Stimulated activated CD8-positive, alpha-beta memory T cell treated with anti-CD3 and anti-CD28 coated beads, Interleukin-7, amount 100 ng/mL, for 24 hours (primary cell): ENCODE measurements at places on chromosomes 3 and 15.

GRCh38 chr3:32224016-32224516 lies 14.4 kb upstream of the CMTM8 start:
- DNase-seq: no peak

GRCh38 chr3:187291512-187292132 lies at the start of gene MASP1:
TSS of gene MASP1 (minus strand) at chr3:187291737. CDS start at chr3:187291632, 105 bp downstream.
- DNase-seq: no peak

GRCh38 chr3:116920826-116921610 lies 211.4 kb downstream of the TUSC7 start:
- DNase-seq: no peak

DNA sequence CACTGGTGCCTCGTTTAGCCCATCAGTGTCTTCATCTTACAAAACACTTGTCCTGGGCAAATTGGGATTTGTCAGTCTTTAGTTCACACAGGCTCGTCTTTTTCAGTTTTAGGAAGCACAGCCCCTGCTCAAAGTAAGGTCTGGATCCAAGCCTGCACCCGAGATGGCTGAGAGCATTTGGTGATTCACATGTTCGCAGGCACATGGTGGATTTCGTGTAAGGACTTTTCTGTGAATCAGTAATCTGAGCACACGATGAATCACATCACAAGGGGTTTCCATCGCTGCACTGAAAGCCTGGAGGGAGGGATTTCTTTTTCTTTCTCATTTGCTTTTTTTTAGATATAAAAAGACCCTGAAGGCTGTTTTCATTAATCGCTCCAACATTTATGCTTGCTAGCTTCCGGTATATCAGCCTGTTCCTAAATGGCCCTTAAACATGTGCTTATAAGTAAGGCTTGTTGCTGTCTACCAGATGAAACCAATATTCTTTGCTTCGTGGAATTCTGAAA lies 435.6 kb upstream of the ATP10A start:
- DNase-seq: no peak

DNA sequence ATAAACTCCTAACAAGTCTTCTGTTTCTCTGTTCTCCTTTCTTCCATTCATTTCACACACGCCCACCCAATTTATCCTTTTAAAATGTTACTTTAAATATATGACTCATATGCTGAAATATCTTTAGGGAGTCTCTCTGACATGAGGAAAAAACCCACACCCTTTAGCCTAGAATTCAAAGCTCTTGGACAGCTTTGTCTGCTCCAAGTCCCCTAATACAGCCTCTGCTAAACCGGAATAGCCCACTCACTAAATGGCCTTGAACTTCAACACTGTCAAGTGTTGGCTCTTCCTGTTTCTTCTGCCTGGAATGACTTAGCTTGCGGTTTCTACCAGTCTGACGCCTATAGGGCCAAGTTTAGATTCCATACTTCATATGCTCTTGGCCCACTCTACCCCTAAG lies 3.3 kb upstream of the CD96 start:
- DNase-seq: no peak

DNA sequence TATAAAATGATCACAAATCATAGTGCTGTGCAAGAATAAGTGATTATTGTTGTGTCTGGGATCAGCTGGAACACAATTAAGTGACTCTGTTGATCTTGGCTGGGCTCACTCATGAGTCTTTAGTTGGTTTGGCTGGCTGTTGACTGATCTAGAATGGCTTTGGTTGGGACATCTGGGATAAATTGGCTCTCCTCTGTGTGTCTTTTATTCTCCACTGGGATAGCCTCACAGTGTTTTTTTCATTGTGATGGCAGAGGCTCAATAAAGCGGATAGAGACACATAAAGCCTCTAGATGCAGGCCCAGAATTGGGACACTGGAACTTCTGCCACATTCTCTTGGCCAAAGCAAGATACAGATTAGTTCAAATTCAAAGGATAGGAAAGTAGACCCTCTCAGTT lies 735.6 kb downstream of the PDCD6IP start:
- DNase-seq: no peak

DNA sequence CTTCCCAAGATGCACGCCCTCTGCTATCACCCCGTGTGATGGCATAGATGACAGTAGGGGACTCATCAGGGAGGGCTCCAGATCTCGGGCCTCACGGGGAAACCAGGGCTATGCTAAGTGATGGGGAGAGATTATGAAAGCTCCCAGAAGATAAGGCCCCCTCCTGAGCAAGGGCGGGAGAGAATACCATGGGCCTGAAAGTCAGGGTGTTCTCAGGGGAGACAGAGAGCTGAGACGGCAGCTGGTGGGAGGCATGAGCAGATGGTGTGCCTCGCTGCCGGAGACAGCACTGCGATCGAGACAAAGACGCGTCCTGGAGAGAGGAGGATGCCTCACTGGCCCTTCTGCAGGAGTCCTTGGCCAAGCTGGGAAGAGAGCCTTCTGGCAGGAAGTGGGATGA lies 106.5 kb upstream of the ADPGK start:
- no peak for DNase-seq

DNA sequence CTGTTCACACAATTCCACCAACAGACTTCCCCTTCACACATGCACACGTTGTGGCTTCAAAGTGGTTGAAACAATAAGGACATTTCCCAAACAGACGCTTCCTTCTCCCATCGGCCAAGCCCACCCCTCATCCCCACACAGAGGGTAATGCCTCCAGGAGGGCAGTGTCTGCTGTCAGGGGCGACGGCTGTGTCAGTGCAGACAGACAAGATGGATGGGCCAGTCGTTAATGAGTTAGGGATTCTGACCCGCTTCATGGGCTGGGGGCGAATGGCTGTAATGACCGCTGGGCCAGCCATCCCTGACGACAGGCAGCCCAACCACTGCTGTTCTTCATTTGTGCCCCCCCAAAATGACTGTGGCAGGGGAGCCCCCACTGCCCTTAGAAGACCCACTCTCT lies 20.2 kb upstream of the SKIC8 start:
- DNase-seq: no peak

- DNase-seq: no peak
Measured at GRCh38 chr3:185402561-185402960, 39.6 kb downstream of the MAP3K13 start.

- no peak for DNase-seq
Measured at GRCh38 chr3:138066972-138067371, 48.4 kb downstream of the DZIP1L start.

DNA sequence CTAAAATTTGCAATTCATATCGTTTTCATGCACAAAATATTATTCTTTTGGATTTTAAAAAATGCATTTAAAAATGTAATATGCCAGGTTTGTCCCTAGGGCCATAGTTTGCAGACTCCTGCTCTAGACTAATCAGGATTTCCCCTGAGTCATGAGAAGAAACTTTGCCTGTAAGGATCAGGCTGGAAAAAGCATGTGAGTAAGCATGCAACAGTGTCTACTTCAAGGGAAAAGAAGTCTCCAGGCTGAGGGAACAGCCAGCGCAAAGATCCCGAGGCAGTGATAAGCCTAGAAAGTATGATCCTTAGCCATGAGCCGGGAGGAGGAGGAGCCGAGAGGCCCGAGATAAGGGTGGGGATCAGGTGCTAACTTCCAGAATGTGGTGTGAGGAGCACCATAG lies 382.8 kb upstream of the CFAP20DC start:
- DNase-seq: no peak

DNA sequence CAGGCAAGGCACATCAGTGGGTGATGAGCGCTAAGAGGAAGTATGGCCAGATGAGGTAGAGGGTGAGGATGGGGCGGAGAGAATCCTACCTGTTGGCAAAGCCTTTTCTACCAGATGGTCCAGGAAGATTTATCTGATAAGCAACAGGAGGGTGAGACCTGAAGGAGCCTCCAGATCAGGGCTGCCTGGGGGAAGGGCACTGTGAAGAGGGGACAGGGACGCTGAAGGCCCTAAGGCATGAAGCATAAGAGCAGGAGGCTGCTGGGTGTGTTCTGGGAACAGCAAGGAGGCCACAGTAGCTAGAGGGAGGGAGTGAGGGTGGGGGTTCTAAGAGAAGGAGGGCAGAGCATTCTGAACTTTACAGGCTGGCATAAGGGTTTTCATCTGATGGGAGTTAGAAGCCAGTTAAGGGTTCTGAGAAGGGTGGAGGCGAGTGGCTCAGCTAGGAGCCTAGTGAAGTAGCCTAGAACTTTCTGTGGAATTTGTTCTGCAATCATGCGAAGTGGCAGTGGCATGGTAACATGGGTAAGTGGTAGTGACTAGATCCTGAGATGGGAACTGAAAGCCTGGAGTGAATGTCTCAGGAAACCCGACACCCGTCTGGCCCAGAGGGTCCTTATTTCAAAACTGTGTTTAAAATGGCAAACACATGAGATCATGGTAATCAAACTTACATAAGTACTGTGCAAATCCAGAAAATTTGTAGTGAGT lies 29.9 kb downstream of the CGNL1 start:
- DNase-seq: no peak

- no peak for DNase-seq
Measured at GRCh38 chr3:176950743-176951142, 246.5 kb downstream of the TBL1XR1 start.

DNA sequence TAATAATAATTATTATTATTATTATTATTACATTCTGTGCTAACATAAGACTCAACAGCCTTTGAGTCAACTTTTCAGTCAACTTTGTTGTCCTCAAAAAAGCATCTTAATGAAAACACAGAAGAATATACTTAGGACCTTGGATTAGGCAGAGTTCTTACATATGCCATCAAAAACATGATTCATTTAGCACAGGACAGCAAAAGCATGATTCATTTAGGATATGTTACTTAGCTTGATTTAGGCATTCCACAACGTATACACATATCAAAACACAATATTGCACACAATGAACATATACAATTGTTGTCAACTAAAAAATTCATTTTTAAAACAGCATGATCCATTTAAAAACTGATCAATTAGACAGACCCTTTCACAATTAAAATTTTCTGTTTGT lies 213.0 kb downstream of the FMN1 start:
- DNase-seq: no peak

DNA sequence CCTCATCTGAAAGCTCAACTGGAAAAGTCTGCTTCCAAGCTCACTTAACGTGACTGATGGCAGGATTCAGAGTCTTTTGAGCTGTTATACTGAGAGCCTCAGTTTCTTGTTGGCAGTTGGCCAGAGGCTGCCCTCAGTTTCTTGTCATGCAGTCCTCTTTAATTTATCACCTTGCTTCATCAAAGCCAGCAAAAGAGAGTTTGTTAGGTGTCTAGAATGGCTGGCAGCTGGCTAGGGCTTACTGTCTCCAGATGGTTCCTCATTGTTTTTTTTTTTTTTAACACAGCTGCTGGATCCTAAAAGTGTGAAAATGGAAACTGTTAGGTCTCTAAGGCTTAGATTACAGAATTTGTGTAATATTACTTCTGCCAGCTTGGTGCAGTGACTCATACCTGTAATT lies 310.6 kb downstream of the PDCD6IP start:
- DNase-seq: no peak

DNA sequence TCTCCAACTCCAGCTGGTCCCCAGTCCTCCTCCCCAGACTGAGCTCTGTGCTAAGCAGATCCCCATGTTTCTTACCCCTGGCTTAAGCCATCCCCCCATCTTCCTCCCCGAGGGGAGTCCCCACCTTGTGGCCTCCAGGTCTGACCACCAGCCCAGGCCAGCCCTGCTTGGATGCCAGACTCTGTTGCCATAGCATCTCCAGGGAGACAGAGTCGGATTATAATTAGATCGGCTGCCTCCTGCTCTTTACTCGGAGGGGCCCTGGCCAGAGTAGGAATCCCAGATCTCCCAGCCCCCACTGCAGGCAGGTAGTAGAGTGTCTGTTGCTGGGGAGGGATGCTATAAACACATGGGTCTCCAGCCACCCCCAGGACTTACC lies 2.4 kb downstream of the KLHDC8B start:
- DNase-seq: no peak

DNA sequence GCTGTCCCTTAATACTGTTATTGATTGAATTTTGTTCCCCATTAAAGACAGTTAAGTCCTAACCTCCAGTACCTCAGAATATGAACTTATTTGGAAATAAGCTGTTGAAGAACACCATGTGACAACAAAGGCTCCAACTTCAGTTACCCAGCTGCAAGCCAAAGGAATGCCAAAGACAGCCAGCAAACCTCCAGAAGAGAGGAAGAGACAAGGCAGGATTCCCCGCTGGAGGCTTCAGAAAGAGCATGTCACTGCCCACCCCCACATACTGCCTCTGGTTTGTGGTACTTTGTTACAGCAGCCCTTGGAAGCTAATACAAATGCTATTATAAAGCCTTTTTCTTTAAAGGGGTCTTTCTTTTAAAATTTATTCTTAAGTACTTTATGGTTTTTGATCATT lies 18.4 kb upstream of the NEK10 start:
- DNase-seq: no peak

DNA sequence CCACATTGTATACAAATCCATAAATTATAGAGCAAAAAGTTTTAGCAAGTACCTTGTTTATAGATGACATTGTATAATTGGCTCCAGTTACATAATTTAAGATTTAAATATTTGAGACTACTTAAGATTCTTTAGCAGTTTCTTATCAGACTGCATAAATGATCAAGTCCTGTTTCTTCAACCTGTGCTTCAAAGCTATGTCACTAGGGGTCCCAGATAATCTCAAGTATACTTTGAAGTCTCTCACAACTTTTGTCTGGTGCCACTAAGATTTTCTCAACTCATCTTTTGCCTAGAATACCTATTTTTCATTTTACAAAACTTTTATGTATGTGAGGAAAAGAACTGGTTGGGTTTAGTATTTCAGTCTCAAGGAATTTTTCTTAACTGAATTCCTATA lies 205.5 kb downstream of the STAG1 start:
- no peak for DNase-seq

- DNase-seq: no peak
Measured at GRCh38 chr15:58459045-58459444, 27.3 kb downstream of the LIPC start.

DNA sequence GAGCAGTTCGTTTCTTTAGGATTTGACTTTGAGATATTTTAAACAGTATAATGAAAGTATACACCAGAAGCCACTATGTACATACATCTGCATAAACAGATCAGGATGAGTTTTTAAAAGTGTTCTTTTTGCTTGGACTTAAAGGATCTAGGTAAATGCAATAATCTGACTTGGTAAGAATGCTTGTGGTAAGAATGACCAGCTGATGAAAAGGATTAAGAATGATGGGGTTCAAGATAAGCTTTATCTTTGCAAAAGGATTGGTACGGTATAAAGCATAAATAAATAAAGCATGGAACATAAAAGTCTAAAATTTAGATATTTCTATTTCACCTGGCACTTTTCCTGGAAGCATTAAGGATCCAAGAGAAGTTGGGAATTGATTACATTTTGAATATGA lies 9.8 kb upstream of the MME start:
- no peak for DNase-seq

GRCh38 chr15:68249058-68249713 lies 19.7 kb upstream of the CLN6 start:
- DNase-seq: no peak

GRCh38 chr3:29370476-29371420 lies 89.9 kb downstream of the RBMS3 start:
- DNase-seq: no peak
